ENCODE measurements at places on chromosomes 13 and 19.

DNA sequence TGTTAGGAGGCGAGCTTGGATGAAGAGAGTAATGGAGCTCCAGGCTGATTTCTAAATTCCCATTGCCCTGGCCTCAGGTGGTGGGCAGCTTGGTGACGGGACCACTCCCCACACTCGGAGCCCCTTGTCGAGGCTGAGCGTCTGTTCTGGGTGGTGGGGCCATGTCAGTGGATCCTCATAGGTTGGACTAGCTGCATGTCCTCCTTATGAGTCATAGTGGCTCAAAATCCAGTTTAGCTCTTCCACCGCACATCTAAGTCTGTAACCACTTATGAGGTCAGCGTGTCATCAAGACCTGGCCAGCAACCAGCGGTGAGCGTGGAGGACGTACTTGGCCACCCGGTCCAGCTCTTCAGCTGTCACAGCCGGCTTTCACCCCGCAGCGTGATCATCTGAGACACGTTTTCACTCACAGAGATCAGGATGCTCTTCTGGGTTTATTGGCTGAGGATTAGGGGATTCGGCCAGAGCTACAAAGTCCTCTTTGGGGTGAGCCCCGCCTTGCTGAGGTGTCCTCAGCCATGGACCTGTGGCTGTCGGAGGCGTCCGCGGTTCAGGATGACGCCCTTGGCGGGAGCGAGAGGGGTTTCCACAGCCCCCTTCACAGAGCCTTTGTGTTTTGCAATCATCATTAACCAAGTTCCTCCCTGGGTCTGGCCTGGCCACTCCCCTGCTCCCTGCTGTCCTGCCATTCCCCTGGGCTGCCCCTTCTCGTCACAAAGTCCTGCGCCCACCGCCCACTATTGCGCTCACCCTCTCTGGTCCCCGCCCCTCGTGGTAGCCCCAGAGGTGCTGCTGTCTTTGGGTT lies 41.9 kb downstream of the ADPRHL1 start:
- no peak for DNase-seq

- no peak for DNase-seq
These were observed 251.3 kb downstream of the SHISA2 start for GRCh38 chr13:25800523-25800922.

- DNase-seq: no peak
These were observed 11.3 kb downstream of the DDX39A start for GRCh38 chr19:14407605-14408484.

DNA sequence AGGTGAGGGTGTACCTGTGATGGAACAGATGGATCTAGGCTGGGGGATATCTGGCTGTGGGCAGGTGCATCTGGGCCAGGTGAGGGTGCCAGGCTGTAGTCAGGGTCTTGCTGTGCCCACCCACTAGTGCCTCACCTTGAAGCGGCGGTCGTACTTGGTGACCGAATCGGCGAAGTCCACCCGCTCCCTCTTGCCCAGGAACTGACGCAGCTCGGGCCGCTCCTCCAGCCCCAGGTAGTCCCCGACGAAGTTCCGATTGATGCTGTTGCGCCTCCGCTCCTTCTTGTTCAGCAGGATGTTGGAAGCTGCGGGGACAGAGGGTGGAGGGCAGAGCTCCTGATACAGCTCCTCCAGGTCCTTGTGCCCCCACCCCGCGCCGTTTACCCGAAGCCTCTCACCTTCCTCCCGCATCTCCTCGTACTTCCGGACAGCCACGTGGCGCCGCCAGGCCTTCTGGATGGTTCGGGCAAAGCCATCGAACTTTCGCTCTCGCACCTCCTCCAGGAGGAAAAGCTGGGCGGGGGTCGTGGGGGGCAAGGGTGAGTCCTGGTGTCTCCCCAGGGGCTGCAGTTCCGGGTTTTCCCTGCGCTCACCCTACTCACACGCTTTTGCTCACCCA lies 16.2 kb upstream of the ZNF414 start:
- DNase-seq: no peak

DNA sequence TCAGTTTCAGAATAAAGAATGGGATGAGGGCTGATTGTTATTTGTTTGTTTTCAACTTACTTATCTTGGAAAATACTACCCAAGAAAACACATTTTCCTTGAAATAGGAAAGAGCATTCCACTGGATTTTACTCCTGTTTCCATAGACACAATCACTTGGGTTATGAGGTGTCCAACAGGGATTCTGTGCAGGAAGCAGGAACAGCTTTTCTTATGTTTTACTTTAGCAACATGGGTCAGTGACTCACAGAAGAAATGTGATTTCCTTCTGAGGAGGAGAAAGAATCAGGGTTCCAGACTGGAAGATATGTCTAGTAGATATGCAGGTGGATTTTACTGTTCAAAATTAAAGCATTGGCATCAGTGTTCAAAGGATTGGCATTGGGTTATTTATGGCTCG lies 180.8 kb upstream of the GPC6 start:
- DNase-seq: no peak

GRCh38 chr13:45704854-45705695 lies 3.0 kb downstream of the CBY2 start:
- DNase-seq: no peak

- no peak for DNase-seq
These were observed 116.3 kb downstream of the RAB20 start for GRCh38 chr13:110445183-110445582.

DNA sequence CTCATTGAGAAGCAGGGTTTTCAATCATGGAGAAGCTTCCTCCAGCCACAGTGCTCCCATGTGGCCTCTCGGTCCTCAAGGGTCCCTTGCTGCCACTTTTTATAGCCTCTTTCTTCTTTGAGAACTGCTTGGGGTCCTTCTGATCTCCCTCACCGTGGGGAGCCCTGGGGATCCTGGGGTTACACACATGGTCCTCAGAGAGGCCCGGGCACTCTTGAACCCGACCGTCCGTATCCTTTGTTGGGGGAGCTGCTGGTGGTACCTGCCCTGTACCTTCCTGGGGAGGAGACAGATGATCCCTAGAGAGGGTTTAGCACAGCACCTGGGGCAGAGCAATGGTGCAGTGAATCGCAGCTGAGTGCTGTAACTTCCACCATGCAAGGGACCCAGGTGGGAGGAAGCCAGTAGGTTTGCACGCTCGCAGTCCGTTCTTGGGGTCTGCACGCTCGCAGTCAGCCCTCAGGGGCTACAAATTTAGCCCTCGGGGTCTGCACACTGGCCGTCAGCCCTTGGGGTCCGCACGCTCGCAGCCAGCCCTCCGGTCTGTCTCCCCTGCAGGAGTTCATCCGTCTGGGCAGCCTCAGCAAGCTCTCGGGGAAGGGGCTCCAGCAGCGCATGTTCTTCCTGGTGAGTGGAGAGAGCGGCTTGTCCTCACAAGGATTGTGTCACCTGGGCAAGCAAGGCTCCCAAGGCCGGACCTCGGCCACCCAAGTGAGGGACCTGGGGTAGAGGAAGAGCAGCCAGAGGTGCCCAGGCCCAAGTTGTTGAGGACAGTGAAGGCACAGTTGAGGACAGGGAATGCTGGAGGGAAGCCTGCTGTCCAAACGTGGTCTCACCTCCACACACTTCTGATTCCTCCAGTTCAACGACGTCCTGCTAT lies 138.4 kb downstream of the STK24 start:
- no peak for DNase-seq

GRCh38 chr19:37304190-37304883 lies 66.6 kb upstream of the ZNF527 start:
- no peak for DNase-seq

DNA sequence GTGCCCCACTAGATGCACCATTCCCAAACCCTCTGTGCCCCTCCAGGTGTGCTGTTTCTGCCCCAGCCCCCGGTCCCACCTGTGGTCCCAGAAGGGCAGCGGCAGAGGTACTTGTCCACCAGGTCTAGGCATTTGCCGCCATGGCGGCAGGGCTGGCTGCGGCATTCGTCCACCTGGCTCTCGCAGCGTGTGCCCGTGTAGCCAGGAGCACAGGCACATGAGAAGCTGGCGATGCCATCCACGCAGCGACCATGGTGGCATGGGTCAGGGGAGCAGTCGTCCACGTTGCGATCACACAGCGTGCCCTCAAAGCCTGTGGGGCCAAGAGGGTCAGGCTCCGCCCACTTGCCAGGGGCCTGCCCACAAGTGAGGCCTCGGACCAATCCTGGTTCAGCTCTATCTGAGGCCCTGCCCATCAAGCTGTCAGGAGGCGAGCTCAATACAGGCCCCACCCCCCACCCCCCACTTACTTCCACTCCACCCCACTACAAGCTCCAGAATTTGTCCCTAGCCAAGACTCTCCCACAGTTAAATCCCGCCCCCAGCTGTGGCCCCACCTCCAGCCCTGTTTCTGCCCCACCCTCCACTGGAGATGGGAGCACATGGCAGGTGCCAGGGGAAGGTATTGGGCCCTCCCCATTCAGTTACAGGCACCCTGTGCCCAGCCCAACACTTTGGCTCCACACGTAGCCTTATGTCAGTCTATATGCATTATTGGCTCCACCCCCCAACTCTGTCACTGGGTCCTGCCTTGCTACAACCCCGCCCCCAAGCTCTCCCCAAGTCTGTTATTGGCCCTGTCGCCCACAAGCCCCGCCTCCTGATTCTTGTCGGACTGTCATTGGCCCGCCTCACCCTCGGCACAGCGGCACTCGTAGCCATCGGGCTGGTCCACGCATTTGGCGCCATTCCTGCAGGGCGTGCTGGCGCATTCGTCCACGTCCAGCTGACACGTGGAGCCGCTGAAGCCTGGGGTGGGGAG lies 13.5 kb downstream of the NOTCH3 start:
- no peak for DNase-seq

DNA sequence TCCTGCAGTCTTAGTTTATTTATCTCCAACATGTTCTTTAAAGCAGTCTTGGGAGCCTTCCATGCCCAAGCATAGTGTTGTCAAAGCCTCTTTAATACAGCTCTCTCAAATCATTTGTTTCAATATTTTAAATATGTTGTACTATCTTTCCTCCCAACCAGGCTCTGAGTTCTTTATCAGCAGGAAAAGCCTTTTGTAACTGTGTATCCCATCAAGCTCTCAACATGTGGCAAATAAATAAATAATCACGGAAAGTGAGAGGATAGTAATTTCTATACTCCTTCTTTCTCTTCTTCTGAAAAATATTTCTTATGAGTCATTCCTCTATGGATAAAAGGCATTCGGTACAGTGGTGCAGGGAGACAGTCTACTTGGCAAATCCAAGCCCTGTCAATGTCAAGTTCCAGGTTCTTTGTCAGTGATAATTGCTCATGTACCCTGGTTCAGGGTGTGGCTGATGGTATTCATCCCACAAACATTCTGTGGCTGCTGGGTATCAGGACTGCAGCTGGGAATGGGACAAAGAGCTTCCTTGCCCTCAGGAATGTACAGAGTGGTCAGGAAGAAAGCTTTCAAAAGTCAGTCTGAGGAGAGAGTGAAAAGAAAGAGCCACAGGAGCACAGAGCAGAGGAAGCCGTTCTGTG lies 384.3 kb downstream of the EFNB2 start:
- DNase-seq: no peak

GRCh38 chr19:38869836-38870607 lies 8.1 kb downstream of the RINL start:
- peak; percentile 93 for DNase-seq

DNA sequence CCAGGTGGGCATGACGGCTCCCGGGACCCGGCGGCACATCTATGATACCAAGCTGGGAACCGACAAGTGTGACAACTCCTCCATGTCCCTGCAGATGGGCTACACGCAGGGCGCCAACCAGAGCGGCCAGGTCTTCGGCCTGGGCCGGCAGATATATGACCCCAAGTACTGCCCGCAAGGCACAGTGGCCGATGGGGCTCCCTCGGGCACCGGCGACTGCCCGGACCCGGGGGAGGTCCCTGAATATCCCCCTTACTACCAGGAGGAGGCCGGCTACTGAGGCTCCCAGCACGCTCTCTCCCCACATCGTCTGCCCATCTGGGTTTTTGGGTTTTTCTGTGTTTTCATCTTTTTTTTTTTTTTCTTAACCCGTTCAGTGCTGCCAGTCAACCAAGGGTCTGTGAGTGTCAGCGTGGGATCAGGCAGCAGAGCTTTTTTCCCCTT lies 2.3 kb upstream of the ABCA7 start:
- DNase-seq: no peak

DNA sequence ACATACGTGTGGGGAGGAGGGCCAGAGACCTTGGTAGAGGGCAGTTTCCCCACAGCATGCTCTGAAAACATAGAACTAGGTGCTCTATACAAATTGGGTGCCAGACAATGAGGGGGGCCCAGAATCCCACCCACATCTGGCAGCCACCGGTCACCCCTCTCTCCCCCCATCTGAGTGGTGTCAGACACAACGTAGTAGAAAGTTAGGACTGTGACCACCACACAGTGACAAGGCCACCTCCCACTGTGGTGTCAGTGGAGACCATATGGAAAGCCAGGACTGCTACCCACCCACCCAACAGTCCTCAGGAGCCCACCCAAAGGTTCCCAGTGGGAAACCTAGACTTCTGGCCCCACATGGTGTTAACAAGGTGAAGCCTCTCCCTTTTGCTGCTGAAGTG lies 2.1 kb upstream of the ATP4B start:
- no peak for DNase-seq

- DNase-seq: no peak
These were observed 269.6 kb downstream of the DNAJC15 start for GRCh38 chr13:43293008-43293407.

- no peak for DNase-seq
These were observed 7.5 kb upstream of the EPN1 start for GRCh38 chr19:55667511-55667910.

DNA sequence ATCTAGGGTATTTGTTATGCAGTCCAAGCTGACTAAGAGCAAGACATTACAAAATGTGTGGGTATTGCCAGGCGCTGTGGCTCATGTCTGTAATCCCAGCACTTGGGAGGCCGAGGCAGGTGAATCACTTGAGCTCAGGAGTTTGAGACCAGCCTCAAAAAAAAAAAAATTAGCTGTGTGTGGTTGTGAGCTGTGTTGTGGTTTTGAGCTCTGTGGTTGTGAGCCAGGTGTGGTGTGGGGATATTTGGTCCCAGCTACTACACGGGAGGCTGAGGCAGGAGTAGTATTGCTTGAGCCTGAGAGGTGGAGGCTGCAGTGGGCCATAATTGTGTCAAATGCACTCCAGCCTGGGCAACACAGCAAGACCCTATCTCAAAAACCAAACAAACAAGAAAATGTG lies 5.6 kb upstream of the KEAP1 start:
- no peak for DNase-seq

DNA sequence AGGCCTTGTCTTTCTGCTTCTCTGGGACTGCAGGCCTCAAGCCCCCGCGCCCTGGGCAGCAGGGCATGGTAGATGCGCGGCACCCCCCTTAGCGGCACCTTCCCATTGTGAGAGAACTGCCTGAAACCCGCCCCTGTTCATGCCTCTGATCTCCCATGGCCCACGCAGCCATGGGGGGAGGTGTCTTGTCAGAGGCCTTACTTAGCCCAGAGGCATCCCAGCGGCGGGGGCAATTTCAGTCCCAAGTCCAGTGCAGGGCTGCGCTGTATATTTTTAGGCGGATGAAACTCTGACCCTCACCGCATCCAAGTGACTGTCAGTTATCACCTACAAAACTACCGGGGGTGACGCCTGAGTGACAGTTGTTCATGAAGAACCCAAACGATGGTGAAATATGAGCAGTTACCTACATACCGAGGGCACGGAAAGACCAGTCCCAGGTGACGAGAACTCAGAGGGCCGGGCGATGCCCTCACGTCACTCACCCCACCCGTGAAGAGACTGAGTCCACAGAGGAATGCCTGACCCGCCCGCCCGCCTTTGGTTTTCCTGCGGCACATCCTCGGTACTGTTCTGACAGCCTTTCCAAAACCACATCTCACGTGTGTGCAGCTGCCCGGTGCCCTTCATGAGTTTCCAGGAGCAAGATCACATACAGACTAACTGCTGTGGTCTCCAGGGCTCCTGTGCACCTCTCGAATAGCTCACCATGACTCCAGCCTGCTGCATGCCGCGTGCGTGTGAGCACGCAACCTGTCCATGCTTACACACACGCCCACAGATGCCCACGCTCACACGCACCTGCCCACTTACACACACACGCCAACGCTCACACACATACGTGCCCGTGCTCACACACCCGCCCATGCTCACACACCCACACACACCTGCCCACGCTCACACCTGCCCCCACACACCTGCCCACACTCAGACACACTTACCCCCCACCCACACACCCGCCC lies 14.4 kb downstream of the IL17D start:
- no peak for DNase-seq
